Right lung (tissue), 10 donors: ENCODE measurements at places on chromosomes 12 and 14.
A peak's percentile ranks its signal among the peaks of the same experiment; 100 is the strongest.

DNA sequence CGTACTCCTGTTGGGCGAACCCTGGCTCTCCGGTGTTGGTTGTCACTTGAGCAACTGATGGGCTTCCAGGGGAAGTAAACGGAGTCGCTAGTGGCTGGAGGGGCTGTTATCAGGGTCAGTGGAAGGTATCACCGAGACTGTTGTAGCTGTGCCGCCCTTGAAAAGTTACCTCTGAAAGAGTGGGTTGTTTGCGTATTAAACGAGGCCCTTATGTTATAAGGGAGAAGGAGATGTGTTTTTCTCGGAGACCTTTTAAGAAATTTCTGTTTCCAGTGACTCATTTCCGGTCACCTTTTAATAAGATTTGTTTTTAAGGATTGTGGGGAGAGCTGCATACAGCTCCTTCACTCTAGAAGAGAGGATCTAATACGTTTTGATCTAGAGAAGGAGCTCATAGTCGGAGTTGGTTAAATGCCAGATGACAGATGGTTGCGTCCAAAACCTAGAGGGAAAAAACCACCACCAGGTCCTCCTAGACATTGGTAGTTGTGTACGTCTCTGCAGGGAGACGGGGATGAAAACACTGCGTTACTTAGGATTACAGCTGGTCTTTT lies 750 bp upstream of the DBX2 start:
- DNase-seq = no peak

DNA sequence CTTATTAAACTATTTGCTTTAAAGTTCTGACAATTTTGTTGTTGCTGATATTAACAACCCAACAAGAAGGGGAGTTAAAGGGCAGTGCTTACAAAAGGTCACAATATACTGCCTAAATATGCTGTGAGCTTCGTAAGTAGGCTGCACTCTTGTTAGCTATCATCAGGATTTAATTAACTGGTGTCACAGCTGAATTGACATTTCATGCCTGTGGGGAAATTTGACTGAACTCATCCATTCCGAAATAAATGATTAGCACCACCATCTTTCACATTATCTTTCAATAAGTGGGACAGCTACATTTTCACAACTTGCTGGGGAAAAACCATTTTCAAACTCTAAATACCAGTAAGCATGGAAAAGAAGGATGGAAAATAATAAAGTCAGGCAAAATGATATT lies 146.6 kb downstream of the PTPRO start:
- no peak for DNase-seq

GRCh38 chr12:62320054-62320453 lies 59.9 kb downstream of the USP15 start:
- DNase-seq = no peak

GRCh38 chr14:32561520-32561919 lies 232.4 kb downstream of the AKAP6 start:
- no peak for DNase-seq

DNA sequence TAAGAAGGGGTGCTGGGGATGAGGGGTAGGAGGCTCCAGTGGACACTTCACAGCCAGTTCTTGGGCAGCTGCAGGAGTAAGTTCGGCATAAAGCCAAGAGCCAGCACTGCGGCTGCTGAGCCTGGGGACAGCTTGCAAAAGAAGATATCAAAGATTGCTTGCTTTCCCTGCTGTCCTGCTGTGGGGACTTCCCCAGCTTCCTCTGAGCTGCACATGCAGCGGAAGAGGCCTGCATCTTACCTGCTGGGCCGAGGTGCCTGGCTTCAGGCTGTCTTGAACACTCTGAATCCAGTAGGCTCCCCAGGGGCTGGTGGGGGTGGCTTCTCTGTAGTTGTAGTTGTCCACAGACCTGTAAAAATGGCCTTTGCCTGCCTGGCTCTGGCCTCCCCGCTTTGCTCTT lies 1.3 kb downstream of the CHGA start:
- no peak for DNase-seq

GRCh38 chr14:104253901-104254353 lies 115.5 kb downstream of the KIF26A start:
- DNase-seq = no peak

DNA sequence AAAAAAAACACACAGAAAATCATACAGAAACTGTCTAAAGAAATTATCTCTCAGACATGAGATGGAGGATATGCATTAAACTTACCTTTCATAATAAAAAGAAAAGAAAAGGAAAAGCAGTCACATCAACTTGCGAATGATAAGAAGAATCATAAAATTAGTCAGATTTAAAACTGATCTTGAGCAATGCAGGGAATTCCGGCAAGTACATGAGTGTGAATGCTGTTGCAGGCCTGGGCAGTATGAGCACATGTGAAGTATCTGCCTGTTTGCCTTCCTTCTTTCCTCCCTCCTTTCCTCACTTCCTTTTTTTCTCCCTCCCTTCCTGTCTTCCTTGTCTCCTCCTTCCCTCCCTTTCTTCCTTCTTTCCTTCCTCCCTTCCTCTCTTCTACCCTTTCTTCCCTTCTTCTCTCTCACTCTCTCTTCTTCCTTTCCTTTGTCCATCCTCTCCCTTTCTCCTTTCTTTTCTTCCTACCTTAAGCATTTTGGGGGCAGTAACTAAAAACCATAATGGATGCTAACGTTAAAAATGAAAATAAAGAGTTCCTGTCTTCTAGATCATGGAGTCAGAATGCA lies 38.5 kb upstream of the SLC6A15 start:
- no peak for DNase-seq

- DNase-seq = no peak
Measured at GRCh38 chr12:14393751-14394150, 28.3 kb downstream of the ATF7IP start.

GRCh38 chr12:131604859-131605258 lies 106.0 kb upstream of the SFSWAP start:
- no peak for DNase-seq

GRCh38 chr12:129190827-129191226 lies 337.5 kb downstream of the GLT1D1 start:
- no peak for DNase-seq

DNA sequence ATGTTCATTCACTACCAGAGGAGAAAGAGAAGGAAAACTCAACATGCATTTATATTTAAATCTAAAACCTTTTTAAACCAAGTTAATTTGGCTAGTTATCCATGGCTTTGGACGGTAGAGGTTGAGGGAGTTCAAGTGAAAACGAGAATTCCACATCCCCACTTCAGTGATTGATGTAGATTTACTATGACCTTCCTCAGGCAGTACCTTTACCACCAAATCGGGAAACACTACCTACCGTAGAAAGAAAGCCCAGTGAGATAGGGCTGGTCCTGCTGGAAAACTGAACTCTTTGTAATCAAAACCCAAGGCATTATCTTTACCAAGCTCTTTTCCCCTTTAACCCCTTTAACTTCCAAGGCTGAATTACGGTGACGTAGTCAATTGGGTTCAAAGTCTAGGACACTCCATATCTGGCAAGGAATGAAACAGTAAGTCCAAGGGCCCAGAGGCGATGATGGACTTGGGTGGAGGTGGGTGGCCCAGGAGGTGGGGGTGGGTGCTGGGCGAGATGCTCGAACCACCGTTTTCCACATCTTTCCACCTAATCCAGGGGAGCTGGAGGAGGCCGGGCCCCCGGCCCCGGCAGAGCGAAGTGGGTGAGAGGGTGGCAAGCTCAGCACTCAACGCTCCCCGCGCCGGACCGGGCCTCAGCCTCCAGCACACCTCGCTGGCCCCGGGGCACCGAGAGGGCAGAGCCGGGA lies 618 bp downstream of the SEC23A start:
- peak; percentile 57 for DNase-seq

DNA sequence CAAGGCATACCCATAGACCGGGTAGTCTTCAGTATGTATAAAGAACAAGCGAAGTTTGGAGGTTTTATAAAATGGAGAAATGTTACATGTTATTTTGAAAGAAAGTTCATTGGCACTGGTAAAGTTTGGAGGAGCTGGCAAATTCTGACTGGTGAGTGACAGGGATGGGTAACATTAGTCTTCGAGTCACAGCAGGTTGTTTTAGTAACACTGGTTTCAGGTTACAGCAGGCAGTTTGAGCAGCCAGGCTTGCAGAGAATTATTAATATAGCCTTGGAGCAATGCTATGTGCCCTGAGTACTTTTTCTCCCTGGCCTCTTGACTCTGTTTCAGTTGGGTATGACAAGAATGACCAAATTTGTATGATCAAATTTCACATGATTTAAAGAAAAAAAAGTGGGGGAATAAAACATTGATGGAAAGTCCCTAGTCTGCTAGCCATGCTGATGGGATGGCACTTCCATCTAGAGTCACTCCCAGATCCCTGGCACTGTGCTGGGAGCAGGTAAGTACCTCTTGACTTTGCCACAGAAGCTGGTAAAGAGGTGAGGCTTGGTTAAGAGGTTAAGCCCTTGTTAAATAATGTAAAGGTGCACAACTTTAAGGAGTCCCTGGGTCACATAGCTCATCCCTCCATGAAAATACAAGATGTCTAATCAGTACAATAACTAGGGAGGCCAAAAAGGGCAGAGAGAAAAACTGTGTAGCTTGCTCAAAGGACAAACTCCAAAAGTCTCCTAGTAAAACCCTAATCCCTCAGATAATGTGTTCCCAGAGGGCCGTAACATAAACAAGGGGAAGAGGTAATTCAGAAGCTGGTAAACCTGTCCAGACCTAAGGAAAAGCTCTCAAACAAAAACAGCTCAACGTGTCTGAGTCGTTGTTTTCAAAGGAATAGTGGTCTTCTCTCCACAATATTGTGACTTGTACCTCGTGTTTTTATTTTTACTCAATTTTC lies 12.7 kb upstream of the SVOP start:
- DNase-seq = no peak

- DNase-seq = no peak
Measured at GRCh38 chr14:86310611-86311010, 780.7 kb downstream of the FLRT2 start.

DNA sequence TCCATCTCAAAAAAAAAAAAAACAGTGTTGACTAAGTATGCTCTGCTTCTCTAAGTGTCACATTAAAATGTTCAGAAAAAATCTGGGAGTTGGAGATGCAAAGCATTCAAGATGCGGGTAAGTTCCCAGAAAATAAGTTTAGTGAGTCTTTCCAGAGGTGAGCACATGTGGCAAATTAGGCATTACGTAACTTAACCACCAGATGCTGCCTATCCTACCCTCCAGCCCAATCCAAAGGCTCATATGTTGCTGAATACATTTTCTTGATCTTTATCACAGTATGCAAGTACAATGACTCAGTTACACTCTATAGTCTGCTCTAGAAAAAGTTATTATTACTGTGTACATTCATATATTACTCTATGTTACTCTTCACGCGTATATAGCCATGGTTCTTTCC lies 3.6 kb downstream of the SLC2A14 start:
- DNase-seq = no peak

DNA sequence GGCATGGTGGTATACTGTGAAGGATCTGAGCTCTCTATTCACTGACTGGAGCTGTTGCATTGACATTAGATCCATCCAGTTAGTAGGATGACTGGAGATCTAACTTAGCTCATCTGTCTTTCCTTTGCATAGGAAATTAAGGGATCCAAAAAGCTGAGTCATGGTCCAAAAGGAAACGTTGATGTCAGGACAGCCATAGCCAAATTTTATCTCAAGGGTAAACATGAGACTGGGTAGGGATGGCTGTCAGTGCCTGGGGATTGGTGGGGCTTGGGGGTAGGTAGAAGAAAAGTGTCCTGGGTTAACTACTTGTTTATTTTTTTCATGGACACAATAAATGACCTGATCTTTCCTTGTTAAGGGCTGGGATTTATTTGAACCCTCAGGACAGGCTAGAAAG lies 4.6 kb downstream of the FAM177A1 start:
- DNase-seq = no peak

GRCh38 chr12:12007001-12007712 lies 63.6 kb upstream of the BCL2L14 start:
- no peak for DNase-seq

- peak; percentile 93 for DNase-seq
Measured at GRCh38 chr14:75427482-75428229, at the start of gene JDP2. Gene JDP2 (plus strand): TSS chr14:75428022. CDS start chr14:75437921, 9,899 bp downstream.

DNA sequence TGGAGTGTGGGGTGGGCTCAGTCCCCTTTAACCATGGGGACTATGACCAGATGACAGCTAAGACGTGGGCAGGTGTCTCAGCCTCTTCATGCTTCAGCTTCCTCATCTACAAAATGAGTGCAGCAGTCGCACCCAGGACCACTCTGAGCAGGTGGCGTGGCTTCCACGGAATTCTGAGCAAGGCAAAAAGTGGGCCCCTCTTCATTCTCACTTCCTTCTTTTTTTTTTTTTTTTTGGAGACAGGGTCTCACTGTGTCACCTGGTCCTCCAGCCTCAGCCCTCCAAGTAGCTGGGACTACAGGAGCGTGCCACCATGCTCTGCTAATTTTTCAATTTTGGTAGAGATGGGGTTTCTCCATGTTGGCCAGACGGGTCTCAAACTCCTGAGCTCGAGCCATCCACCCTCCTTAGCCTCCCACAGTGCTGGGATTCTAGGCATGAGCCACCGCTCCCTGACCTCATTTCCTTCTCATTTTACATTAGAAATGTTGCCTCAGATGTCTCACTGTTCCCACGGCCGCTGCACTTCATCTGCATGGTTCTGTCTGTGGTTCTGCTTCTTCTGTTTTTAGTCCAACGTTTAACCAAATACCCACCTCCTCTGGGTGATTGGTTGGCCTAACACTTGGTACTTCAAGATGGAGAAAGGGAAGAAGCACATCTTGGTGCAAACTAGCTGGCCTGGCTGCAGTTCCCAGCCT lies 41.3 kb upstream of the BCL7A start:
- no peak for DNase-seq

DNA sequence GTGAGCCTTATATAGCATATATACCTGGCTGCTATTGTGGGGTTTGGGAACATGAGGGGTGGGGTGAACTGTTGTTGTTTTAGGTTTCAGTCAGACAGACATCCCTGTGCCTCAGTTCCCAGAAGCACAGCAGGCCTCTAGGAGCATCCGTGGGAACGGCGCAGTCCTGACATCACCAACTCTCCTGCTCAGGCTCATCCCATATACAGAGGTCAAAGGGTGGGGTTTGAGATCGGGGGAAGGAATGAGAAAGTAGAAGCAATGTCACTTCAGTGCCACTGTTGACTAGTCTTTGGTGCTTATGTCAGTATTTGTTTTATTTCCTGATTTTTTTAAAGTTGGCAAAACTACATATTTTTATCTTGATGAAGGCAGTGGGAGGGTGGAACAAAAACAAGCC lies 43.1 kb upstream of the A2ML1 start:
- DNase-seq = no peak

GRCh38 chr12:83322809-83323208 lies 636.1 kb downstream of the TMTC2 start:
- no peak for DNase-seq
